ENCODE measurements at places on chromosomes 16 and 17.

GRCh38 chr16:66901626-66902025 lies 17.1 kb downstream of the CDH16 start:
- DNase-seq: no peak

- DNase-seq: peak; percentile 86
Measured at GRCh38 chr17:8121681-8122421, 2.1 kb downstream of the HES7 start.

DNA sequence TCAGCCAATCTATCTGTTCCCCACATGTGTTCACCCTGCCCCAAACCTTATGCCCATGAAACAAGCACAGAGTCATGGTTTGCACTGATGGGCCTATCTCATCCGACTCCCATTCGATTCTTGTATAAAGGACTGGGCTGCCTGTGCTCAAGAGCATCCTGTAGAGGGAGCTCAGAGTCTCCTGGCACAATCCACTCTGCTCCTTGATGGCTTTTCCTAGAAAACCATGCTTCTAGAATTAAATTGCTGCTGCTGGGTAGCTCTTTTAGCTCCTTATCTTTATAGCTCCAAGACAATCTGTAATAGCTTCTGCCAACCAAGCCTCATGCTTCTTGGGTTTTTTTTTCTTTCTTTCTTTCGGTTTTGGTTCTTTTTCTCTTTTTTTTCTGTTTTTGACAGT lies 9.7 kb downstream of the ZNF19 start:
- DNase-seq: peak; percentile 43

DNA sequence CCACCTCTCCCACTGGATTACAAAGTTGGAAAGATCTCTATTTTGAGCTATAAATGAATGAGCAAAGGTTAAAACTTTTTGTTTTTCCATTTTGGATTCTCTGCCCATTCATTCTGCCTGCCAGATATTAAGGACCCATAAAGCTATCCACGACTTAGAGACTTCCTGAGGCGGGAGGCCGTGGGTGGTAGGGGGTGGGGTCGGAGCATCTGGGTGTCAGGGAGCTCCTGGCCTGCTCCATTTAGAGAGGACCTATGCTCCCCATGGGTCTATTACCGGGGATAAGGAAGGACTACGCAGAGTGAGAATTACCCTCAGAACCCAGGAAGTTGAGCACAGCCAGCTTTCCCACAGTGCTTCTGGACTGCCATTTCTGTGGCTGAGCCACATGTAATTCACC lies 45.8 kb downstream of the MARF1 start:
- DNase-seq: no peak
